Left renal pelvis (tissue), 4 donors: ENCODE measurements at places on chromosomes 1 and 21.
A peak's percentile ranks its signal among the peaks of the same experiment; 100 is the strongest.

- DNase-seq, result no peak
Measured at GRCh38 chr1:226123591-226124471, 61.3 kb downstream of the H3-3A start.

DNA sequence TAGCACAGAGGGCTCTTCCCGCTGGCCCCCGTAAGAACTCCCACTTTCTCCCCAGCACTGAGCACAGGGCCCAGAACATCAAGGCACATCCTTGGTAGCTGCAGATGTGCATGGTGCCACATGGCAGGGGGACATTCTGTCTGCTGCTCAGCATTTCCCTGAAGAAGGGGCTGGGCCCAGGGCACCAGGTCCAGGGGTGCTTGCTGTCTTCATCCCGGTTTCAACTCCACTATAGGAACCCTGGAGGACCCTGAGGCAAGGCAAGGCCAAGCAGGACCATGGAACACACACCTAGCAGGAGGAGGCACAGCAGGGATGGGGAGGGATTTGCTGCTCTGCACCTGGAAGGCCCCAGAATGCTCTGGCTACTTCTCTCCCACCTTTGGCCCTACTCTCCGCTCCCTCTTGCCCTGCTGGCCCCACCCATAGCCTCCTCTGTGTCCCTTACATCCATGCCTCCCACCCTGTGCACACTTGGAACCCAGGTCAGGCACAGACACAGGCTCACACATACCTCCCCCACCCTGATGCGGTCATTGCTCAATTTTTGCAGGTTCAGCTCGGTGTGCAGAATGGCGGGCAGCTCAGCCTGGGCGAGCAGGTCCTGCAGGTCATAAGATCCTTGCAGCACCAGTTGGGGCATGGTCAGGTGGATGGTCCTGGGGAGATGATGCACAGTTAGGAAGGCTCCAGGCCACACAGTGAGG, 10.1 kb downstream of the AGT start:
- DNase-seq, result no peak

GRCh38 chr1:66413136-66413837, 120.7 kb upstream of the SGIP1 start:
- no peak for DNase-seq

GRCh38 chr1:41700581-41700980, 216.1 kb upstream of the EDN2 start:
- no peak for DNase-seq

GRCh38 chr1:44213222-44214112, at the start of gene DMAP1:
DMAP1 (plus strand) TSS chr1:44213471; CDS start chr1:44213754, 283 bp downstream.
- peak; percentile 69 for DNase-seq

DNA sequence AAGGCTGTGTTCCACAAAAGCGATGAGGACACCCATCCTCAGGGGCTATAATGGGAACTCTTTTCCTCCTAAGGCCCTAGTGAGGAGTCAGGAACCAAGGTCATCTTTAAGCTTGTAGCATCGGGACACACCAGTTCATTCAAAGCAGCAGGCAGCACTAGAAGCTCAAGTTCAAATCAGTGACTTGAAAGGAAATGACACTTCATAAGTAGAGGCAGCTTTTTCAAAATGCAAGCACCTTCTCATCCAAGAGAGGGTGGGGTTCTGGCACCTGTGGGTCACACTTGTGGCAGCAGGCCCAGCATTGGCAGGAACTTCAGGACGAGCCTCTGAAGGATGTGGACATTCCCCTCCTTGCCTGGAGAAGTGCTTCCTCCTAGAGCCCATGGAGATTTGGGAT, 496.3 kb downstream of the KIF26B start:
- DNase-seq, result no peak

DNA sequence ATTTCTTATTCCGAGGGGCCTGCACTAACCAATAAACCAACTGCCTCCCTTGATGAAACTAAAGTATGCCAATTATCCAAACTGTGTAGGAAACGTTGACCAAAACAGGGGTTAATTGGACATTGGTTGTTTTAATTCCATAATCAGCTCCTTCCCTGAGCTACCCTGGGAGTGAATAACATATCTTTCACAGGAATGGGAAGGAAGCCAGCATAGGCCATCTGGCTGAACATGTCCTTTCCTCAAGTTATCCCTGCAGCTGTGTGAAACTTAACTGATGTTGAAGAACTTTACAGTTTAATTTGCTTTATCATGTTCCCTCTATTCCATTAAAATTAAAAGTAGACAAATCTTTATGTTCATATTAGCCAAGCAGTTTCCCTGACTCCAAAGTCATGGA, 75.4 kb downstream of the NRIP1 start:
- DNase-seq, result no peak

DNA sequence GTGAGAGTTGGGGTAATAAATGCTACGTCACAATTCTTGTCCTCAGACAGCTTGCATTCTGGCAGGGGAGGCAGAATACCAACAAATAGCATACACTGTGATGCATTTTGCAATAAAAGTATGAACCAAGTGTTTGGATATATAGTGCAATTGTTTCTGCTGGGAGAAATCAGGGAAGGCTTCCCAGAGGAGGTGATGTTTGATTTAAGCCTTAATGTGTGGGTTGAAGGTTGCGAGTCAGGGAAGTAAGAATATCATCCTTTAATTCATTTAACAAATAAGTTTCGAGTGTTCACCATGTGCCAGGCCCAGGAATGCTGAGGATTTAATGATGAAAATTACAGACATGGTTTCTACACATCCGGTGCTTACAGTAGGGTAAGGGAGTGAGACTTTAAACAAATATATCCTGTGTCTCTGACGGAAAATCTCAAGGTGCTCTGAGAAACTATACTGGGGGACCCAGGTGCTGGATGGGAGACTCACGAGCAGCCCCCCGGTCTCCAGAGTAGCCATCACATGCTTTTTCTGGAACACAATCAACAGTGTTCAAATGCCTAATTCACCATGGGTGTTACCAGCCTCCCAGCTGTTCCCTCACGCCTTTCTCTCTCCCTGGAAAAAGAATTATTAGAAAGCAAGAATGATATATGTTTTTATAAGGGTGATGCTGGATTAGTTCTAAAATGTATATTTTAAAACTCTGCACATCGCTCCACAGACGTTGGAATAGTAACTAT, 31.7 kb downstream of the RASSF5 start:
- DNase-seq, result no peak

DNA sequence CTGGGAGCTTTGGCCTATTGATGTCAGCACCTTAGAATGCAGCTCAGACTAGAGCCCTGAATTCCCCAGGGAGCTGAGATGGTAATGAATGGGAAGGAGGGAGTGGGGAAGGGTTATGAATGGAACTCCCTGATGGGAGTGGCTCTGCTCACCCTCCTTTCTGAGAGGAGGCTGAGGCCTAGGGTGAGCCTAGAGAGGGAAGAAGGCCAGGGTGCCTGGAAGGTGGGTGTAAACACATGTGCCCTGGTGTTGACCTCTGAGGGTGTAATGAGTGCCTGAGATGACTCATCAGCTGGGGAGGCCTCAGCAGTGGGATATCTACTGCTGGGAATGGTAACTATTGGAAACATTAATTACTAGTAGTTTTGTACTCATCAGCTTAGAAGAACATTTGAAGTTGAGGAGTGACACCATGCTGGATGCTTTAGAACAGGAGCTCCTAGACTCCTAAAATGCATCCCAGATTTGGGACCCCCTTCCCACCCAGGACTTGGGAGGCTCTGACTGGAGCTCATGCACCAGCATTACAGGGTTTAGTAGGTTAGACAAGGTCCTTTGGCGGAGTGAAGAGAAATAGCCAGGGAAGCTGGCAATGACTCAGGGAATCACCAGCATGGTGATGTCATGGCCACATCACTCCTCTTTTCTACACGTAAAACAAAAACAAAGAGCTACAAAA, 16.0 kb upstream of the PIGV start:
- no peak for DNase-seq

GRCh38 chr21:30234643-30235042, 18.7 kb upstream of the CLDN8 start:
- no peak for DNase-seq

DNA sequence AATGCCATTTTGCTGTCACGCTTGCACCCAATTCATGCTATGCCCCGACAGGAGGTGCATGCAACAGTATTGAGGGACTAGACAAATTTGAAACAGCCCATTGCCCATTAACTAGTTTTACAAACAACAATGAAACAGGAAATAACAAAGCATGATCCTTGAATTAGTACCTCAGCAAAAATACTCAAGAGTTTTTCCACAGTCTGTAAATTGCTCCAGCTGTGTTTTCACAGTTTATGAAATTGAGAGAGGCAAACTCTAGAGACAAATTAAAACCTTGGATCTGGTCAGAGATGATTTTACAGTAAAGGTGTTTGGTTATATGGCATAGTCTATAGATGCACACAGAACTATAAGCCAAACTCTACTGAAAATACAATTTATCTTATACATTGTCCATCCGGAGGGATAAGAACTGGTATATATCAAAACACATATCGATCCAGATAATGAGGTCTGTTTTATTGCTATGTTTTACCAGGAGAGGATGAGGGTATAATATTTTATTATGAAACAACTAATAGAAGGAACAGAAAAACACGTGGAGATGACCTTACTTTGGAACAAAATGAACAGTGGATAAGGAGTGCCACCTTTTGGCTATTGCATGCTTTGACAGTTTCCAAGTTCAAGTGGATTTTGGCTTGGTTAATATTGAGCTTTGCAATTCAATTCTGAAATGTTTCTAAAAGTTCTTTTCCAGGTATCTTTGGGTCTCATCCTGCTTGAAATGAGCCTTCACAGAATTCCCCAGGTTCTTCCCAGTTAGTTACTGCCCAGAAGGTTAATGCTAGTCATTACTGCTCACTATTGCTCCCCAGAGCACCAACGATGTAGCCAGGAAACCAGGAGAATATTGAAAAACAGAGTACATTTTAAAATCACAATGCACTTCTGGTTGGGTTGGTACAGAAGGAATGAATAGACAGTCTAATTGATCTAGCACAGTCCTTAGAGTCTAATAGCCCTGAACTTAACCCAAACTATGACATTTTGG, 45.7 kb downstream of the ZC3H11B start:
- DNase-seq, result no peak

- DNase-seq, result no peak
Measured at GRCh38 chr1:98366343-98366742, 295.2 kb upstream of the SNX7 start.

- DNase-seq, result no peak
Measured at GRCh38 chr1:204889681-204890383, 19.2 kb downstream of the NFASC start.

DNA sequence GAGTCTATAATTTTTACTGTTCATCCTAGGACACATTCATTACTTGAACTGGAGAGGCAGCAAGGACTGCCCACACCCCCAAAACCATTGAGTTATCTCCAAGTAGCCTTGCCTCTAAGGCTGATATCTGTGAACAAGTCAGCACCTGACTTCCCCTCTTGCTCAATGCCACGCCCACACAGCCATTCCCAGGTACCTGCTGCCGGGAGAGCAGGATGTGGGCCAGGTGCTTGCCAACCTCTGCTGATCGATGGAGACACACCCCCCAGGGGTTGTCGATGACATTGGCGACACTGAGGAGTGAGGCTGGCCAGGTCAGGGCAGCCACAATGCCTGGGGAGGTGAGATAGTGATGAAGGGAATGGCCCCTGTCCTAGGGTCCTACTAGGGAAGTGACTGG, 60.1 kb downstream of the TMCO4 start:
- no peak for DNase-seq

DNA sequence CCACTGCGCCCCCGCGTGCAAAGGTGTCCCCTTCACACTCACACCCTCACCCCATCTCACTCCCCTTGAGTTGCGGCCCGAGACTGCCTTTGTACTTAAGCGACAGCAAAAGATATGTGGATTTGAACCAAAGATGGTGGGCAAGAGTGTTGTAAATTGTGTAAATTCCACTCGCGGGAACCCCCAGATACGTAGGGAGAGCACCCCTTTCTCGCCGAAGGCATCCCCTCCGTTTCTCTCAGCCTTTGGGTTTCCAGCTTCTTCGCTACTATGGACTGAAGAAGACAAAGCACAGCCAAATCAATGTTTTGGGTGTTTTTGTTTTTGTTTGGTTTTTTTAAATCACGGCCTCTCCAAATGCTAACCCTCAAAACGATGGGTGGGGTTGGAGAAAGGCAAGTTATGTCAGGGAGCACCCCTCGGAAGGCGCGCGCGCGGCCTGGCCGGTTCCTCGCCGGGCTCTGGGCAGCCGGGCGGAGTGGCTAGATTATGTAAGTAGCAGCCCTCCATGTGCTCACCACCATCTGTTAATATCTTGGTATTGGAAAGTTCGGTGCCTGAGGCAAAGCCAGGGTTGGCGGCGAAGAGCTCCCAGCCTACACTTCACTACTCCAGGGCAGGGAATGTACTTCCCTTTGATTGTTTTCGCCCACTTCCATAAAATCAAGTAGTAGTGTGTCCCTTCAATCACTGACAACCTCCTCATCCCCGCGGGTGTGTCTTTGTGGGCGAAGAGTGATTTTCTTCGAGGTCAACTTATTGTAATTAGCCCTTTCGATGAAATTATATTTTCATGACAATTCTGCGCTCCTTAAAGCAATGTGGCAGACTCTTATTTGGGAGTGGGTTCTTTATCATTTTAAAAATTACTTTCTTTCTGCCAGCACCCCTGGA, 4.0 kb upstream of the PROX1 start:
- no peak for DNase-seq

DNA sequence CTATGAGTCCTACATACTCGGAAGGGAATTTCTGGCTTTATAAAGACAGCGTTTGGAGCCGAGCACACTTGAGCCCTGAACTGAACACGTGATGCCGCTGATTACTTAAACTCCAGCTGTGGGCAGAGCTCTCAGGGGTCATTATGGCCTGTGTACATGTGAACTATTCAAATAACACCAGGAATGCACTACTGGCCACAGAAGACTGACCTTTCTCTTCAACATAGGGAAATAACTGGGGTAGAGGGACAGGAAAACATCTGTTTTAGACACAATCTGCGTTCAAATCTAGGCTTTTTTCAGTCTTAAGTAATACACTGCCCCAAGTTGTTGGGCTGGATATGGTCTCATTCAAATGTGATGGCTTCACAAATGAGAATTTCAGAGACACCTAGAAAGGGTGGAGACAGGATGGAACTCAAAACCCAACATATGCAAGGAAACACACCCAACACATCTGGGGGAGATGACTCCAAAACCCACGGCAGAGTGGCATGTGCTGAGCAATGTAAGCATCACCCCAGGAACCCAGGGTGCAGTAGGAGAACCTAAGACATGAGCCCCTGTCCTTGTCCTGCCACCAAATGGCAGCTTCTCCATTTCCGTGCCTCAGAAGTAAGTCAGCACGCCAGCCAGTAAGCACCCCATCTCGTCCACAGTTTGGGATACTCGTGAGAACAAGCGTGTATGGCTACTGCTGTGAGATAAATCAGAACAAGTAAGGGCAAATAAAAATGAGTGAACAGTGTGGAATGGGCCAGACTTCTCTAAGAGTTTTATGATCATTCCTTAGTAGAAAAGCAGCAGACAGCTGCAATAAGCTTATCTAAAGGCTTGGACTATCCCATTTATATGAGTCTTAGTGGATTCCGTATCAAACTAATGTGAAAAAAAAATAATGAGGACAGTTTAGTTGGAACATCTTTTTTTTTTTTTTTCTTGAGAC, 24.9 kb downstream of the NID1 start:
- DNase-seq, result no peak

DNA sequence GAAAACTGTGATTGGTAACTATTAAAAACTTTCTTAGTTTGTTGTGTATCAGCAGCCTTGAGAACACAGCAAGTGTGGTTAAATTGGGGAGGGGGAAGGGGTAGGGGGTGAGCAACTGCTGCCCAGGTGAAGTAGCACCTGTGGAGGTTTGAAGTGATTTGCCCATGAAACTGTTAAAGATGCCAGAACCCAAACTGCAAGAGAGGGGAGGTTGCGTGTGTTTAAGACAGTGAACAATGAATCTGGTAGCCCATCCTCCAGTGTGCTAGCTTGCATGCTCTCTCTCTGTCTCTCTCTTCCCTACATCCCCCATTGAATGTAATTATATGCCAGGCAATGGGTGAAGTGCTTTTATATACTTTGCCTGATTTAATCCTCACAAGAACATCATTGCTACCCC, 154.7 kb downstream of the RUNX1 start:
- no peak for DNase-seq
